A549 treated with AZD2906 at 1 μM for 4 hours (cell line): ENCODE measurements at places on chromosomes 4 and X. TPM values are rescaled to one million over a fixed set of nuclear protein-coding genes. Genes with fewer than 3 reads are reported as not detected.

Gene CXCL13
- total RNA-seq: not detected in 5 replicates

Gene PCYT1B
- total RNA-seq: 0.02 to 0.08 TPM (median 0.02 TPM) in 5 replicates

Gene GAGE12F
- total RNA-seq: not detected in 5 replicates

Gene FAM241A
- 0.83 to 0.93 TPM (median 0.85 TPM) in 5 replicates for total RNA-seq

Gene ABLIM2
- 4.9 to 10.3 TPM (median 7.8 TPM) in 5 replicates for total RNA-seq

Gene PKD2
- total RNA-seq: 14.2 to 27.0 TPM (median 18.9 TPM) in 5 replicates

Gene FRMD7
- total RNA-seq: not detected in 5 replicates

Gene ODAPH
- total RNA-seq: 0.05 TPM in 1 of 5 replicates, not detected in the others

Gene CTAG1B
- not detected in 5 replicates for total RNA-seq
